ENCODE measurements at places on chromosomes 7 and 10.

GRCh38 chr10:101223274-101224059 lies 5.8 kb downstream of the LBX1 start:
- DNase-seq = no peak

- DNase-seq = no peak
Measured at GRCh38 chr10:21209495-21209894, 312.4 kb upstream of the NEBL start.

DNA sequence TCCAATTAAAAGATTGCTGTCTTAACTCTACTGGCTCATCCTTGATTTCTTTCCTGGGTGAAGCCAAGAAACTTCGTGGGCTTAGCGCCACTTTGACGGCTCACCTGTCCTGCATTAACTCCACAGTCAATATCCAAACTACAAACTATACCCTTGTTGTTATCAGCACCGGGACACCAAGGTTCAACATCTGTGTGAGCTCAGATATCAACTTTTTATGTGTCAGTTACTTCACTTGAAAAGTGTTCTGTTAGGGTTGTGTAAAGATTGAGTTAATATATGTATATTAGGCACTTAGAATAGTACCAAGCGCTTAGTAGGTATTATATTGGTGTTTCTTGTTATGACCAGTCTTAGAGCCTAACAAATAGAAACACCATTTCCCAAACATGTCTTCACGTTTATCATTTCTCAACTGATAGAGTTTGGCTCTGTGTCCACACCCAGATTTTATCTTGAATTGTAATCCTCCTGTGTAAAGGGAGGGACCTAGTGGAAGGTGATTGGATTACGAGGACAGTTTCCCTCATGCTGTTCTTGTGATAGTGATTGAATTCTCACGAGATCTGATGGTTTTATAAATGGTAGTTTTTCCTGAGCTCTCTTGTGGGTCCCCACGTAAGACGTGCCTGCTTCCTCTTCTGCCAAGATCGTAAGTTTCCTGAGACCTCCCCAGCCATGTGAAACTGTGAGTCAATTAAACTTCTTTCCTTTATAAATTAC lies 19.0 kb upstream of the ST8SIA6 start:
- no peak for DNase-seq

DNA sequence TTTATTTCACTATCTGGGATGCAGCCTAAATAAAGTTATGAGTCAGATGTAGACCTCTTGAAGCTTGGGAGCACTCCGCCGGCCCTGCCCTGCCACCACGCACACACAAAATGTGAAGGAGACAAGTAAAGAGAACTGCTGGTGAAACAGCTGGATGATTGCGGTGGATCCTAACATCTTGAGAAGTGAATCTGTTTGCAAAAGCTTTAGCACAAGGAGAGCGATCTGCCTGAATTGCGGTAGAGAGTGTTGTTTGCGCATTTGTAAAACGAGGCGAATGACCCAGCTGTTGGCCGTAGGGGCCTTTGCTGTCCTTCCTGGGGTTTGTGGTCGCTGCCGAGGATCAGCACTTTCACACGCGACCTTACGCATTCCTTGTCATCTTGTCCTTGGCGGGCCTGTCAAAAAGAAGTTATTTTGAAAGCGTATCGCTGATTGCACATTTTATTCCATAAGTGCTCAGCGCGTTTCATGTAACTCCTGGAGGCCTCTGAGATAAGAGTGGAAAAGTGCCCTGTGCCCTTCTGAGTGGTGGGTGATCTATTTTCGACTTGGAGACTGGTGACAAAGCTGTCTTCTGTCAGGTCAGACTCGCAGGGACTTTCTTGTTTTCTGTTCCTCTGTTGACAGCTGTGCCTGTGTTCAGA lies 40.8 kb downstream of the RBM20 start:
- no peak for DNase-seq

DNA sequence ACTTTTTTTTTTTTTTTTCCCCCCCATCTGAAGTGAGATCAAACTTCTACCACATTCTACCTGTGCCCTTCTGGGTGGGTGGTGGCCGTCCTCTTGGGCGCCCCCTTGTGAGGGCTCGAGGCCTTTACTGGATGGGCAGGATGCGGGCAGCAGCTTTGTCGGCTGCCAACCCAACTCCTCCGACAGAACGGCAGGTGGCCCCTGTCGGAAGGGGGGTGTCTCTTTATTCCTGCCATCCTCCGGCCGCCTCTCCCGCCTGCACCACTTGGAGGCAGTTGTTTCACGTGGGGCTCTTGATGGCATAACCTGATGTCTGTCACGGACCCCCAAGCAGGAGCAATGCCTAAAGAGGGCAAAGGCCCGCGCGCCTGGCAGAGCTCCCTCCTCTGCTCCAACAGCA lies 31.0 kb downstream of the AMZ1 start:
- peak; percentile 61 for DNase-seq

All from CD4-positive, alpha-beta T cell treated with Interferon alpha-2 for 1 hour (primary cell).